ENCODE measurements at places on chromosomes 4 and X.

DNA sequence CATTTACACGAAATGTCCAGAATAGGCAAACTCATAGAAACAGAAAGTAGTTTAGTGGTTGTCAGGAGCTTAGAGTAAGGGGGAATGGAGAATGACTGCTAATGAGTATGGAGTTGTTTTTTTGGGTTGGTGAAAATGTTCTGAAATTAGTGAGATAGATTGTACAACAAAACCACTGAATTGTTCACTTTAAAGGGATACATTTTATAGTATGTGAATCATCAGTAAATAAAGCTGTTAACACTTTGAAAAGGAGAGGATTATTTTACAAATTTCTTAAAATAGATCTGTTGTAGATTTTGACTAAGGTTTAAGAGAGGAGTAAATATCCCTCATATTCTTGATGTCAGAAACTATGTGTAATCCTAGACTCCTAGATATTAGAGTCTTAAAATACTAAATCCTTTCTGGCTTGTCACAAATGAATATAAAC lies 82.7 kb downstream of the RAPGEF2 start:
- no peak for DNase-seq

GRCh38 chrX:153539171-153539978 lies 21.9 kb downstream of the ATP2B3 start:
- peak; percentile 24 for DNase-seq

DNA sequence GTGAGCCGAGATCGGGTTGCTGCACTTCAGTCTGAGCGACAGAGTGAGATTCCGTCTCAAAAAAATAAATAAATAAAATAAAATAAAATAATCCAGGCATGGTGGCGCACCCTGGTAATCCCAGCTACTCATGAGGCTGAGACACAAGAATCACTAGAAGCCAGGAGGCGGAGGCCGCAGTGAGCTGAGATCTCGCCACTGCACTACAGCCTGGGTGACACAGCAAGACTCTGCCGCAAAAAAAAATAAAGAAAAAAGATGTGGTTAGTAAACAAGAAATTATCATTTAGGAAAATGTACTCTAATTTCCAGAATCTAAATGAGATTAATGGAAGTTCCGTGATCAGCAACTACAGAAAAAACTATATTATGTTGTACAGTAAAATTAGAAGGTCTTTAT lies 14.5 kb upstream of the LRBA start:
- DNase-seq, result no peak

GRCh38 chrX:88397551-88397950 lies 349.5 kb upstream of the CPXCR1 start:
- no peak for DNase-seq

- DNase-seq, result no peak
Measured at GRCh38 chrX:147859666-147860065, 52.1 kb upstream of the FMR1 start.

- DNase-seq, result peak; percentile 72
Measured at GRCh38 chr4:10584042-10584441, 100.5 kb downstream of the CLNK start.

DNA sequence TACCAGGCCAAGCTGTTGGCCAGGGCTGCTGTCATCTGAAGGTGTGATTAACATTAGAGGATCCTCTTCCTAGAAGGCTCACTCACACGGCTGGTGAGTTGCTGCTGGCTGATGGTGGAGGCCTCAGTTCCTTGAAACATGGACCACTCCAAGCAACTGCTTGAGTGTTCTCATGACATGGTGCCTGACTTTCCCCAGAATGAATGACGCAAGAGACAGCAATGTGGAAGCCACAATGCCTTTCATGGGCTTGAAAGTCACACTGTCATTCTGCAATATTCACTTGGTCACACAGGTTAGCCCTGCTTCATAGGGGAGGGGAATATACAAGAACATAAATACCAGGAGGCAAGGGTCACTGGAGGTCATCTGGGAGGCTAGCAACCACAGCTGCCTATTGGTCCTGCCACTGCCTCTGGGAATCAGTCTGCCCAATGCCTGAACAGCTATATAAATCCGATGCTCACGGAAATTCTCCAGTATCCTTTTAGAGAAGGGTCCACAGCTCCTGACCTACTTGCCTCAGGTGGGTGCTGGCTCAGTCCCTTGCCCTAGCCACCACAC lies 97.1 kb upstream of the MAML3 start:
- DNase-seq, result no peak

DNA sequence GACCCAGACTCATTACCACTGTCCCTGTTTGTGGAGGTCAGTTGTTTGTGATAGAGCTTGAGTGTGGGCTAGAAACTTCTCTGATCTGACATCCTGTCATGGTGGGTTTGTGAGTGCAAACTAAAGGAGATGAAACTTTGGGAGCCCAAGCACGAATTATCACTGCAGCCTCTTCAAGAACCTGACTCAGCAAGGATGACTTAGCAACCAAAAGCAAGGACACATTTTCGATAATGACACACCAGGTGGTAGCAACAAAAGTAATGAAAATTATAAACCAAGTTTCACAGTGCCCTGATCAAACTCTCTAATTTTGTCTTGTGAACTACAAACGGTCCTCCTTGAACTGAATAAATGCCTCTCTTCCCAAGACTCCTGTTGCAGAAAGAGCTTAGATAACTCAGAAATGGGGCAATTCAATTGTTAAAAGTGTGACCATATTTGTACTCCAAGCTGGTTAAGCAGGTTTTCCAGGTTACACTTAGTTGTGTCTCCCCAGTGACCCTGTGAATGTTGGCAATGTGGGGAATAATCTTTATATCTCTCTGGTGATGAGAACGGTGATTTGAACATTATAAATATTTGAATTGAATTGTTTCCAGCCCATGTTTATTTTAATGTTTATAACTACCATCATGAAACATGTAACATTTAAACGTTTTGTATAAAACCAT lies 52.6 kb upstream of the ATP8A1 start:
- DNase-seq, result no peak

- DNase-seq, result peak; percentile 40
Measured at GRCh38 chrX:109987884-109988283, 15.0 kb upstream of the TMEM164 start.

GRCh38 chrX:357035-357692 lies 29.5 kb downstream of the PPP2R3B start:
- no peak for DNase-seq

- DNase-seq, result no peak
Measured at GRCh38 chr4:141210168-141210567, 10.5 kb upstream of the ZNF330 start.

DNA sequence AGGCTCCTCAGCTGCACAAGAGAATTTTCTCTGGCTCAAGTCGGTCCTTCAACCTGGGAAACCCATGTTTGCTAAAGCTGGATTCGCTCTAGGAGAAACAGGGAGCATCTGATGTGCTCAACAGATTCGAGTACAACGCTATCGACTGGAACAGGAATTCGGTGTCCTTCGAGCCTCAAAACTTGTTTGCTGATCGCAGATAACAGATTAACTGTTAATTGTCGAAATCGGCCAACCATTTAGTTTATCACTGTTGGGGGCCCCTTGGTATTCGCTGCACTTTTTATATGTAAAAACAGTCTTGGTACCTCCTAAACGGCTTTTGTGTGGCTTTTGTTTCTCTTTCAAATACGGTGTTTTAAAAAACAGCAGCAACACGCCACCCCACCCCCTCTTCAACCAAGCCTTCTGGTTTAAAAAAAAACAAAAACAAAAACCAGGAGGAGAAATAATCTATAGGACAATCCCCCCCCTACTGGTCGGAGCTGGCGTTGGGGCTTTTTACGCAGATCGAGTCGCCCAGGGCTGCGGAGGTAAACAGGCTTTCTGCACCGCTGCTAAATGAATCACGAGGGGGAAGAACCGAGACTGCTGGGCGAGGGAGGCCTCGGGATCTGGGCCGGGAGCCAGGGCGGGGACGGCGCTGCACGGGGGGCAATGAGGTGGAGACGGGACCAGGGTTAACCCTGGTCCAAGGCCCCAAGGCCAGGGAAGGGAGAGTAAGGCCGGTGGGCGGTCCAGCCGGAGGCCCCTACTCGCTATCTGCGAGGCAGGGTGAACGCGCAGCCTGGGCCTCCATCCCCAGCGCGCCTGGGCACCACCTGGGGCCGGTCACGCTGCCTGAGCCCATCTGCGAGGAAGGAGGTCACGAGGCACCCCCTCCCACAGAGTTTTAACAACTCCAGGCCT lies 71.7 kb upstream of the BCOR start:
- no peak for DNase-seq

All from stromal cell of bone marrow (primary cell).